ENCODE measurements at places on chromosomes 13 and 19.

GRCh38 chr13:24644036-24644435, 36.2 kb upstream of the ATP12A start:
- DNase-seq, result no peak

- no peak for DNase-seq
Observed at GRCh38 chr19:14575428-14575980, 3.6 kb upstream of the NDUFB7 start.

DNA sequence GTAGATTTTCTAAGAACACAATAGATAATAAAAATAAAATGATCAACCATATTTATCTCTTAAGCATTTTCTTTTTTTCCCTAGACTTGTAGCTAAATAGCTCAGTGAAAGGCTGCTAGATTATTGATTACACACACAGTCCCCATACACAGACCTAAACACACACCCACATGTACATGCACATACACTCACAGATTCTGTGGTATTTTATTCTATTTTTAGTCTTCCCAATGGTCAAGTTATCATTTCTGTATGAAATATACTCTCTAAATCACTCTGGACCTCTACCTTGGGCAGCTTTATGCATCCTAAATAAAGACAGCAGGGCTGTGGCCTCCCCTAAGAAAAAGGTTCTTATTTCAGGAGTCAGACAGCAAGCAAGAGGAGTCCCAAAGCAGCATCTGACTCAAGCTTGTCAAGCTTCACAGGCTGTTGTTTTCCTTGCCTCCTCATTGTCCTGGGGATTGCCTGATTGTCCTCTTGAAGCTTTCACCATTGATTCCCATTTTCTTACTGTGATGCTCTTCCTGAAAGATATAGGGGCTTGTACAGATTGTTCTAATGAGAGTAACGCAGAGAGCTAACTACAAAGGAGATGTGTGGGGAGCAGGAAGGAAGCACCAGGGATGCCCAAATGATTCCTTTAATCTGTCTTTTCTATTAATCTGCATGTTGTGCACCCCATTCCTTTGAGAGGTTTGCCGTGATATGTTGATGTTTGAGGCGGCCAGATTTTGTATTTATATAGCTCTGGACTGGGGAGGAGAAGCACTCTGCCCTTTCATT, 986.5 kb downstream of the PCDH17 start:
- DNase-seq, result no peak

DNA sequence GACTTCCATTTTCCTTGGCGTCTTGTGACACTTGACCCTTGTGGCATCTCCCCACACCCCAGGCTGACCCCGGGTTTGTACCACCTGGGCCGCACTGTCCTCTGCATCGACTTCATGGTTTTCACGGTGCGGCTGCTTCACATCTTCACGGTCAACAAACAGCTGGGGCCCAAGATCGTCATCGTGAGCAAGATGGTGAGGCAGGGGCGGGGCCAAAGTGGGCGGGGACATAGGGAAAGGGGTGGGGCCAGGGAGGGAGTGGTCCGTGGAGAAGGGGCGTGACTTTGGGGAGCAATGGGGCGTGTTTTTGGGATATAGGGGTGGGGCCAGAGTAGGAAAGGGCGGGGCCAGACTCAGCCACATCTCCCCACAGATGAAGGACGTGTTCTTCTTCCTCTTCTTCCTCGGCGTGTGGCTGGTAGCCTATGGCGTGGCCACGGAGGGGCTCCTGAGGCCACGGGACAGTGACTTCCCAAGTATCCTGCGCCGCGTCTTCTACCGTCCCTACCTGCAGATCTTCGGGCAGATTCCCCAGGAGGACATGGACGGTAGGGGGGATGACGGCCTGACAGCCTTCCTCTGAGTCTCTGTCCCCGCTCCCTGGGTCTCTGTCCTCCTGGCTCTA, 42.8 kb downstream of the TRPM4 start:
- no peak for DNase-seq

- DNase-seq, result no peak
Observed at GRCh38 chr19:2488942-2489731, 13.2 kb downstream of the GADD45B start.

DNA sequence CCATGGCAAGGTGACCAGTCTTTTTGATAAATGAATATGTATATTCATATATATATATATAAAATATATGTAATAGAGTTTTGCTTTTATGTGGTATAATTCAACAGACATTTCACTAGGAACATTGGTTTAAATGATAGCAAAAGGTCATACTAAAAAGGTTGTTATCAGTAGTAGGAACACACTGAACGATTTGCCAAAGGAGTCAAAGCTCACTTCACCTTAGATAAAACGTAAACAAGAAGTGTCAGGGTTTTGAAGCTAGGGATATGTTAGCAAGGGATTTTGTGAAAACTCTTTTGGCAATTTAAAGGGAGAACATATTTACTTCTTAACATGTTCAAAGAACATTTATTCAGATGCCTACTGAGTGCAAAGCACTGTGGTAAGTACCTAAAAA, 8.0 kb upstream of the HS6ST3 start:
- no peak for DNase-seq

DNA sequence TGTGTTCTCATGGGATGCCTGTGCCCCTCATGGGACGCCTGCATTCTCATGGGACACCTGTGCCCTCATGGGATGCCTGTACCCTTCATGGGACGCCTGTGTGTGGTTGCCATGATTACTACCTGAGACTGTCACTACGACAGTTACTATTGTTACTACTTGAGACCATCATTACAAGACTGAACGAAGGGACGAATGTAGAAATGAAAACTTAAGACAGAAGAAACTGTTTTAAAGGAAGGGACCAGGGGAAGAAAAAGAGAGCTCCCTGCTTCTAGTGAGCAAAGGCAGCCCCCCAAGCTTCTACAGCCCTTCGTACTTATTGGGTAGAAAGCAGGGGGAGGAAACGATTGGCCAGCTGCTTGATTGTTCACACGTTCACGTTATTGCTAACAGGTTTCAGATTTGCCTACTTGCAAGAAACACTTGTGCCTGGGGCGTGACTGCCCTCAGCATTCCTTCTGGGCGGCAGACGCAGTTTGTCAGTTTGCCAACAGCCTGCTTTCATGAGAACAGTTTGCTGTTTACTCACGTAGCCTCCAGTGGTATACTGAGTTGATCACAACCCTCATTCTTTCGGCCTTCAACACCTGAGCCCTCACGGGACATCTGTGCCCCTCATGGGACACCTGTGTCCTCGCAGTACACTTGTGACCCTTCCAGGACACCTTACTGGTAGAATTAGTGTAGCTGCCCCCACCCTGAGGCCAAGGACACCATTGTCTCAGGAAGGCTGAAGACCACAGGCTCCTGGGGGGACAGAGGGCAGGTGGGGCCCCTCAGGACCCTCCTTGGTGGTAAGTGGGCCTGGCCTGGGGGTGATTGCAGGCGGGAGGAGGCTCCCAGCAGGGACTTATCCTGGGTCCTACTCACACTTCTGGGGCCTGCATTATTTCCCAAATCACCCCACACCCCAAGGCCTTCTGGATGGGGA, 2.5 kb upstream of the S1PR4 start:
- DNase-seq, result no peak

DNA sequence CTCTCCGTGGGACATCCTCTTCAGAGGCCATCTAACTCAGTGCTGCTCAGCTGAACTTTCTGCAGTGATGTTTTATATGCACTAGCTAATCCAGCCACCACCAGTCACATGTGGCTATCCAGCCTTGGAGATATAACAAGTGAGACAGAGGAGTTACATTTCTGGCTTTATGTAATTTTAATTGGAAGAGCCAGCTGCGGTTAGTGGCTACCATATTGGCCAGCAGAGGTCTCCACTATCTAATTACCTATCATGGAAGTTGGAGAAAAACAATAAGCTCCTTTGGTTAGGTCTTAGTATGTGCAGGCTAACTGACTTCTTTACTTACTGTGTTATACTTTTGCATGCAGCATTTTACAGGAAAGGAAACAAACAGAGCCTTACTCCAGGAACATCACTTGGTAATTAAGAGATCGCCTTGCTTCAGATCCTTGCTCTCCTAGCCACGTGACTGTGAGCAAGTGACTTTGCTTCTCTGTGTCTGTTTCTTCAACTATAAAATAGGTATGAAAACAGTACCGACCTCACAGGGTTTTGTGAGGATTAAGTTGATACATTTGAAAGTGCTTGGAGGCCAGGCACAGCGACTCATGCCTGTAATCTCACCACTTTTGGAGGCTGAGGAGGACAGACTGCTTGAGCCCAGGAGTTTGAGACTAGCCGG, 1.6 kb upstream of the KLK10 start:
- DNase-seq, result no peak

DNA sequence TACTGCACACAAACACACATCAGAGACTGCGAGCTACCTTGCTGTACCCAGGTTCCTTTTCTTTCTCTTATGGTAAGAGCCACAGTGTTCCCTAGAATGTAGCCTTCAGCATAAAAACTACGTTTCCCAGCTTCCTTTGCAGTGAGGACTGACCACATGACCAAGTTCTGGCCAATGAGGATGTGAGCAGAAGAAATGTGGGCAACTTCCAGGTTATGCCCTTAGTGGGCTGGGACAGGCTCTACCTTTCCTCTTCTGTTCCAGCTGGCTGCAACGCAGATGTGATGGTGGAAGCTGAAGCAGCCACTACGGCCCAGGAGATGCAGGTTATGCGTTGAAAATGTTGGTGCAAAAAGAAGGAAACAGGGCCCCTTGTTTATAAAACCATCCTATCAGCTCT, 27.5 kb downstream of the VRK3 start:
- DNase-seq, result no peak

- DNase-seq, result no peak
Observed at GRCh38 chr13:66567899-66568612, 662.1 kb downstream of the PCDH9 start.
